ENCODE measurements at places on chromosomes 11 and 22. TPM values are rescaled to one million over a fixed set of nuclear protein-coding genes. Genes with fewer than 3 reads are reported as not detected.

- H3K36me3 ChIP-seq: no peaks in the 10 kb centered on the region
- H3K27ac ChIP-seq: no peak overlapping the region
- H3K27me3 ChIP-seq: peaks cover 26% of the 10 kb centered on the region
- DNase-seq: no peak
- H3K4me3 ChIP-seq: no peak overlapping the region
- H3K4me1 ChIP-seq: no peaks in the 10 kb centered on the region
These were observed 19.8 kb upstream of the FJX1 start for GRCh38 chr11:35598254-35599125.

DNA sequence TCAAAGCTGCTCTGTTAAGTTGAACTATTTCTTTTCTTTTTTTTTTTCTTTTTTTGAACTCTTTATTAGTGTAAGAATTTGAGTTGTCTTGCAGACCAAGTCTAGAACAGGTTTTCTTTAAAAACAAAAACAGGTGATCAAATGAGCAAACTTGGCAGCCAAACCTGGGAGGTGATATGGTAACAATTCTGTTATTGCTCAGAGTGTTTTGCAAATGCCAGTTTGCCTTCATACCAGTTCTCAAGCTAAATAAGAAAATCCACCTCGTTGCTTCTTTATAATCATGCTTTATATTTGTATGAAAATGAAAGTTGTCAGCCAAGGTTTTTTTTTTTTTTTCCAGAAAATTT lies 76.9 kb downstream of the DEPDC5 start:
- peaks cover 20% of the 10 kb centered on the region for H3K4me1 ChIP-seq
- no peak for DNase-seq
- H3K4me3 ChIP-seq: no peak overlapping the region
- H3K27me3 ChIP-seq: no peaks in the 10 kb centered on the region

- H3K4me3 ChIP-seq: no peak overlapping the region
- no peak for DNase-seq
- peaks cover 2% of the 10 kb centered on the region for H3K27me3 ChIP-seq
- H3K27ac ChIP-seq: no peak overlapping the region
These were observed 71.5 kb downstream of the FBLN1 start for GRCh38 chr22:45574069-45574703.

DNA sequence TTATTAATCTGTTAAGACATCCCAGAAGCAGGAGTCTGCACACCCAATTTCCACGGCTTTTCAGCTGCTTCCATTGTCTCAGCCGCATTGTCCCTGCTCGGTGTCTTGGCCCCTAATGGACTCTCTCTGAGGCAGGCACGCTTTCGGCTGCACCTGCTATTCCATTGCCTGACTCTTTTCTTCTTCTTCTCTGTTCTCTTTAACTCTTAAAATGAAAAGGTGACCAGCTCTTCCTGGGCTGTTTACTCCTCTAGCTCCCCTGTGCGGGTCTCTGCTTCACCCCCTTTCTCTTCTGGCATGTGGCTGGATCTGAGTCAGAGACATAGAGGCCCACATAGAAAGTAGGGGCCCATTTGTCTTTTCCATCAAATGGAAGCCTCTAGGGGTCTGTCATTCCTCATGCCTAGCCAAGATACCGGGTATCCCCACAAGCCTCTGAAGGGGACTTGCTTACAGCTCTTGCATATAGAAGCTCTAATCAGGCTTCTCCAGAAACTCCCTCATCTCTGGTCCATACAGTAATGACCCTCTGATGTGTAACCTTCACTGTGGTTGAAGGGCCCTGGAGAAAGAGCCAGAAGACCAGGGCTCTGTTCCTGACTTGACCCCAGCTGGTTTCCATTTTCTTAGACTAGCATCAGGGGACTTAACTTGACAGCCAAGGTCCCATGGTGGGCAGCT lies 243.9 kb downstream of the ST3GAL4 start:
- no peak overlapping the region for H3K4me3 ChIP-seq
- no peak overlapping the region for H3K27ac ChIP-seq
- H3K27me3 ChIP-seq: peaks cover 11% of the 10 kb centered on the region
- H3K4me1 ChIP-seq: no peaks in the 10 kb centered on the region
- DNase-seq: no peak

DNA sequence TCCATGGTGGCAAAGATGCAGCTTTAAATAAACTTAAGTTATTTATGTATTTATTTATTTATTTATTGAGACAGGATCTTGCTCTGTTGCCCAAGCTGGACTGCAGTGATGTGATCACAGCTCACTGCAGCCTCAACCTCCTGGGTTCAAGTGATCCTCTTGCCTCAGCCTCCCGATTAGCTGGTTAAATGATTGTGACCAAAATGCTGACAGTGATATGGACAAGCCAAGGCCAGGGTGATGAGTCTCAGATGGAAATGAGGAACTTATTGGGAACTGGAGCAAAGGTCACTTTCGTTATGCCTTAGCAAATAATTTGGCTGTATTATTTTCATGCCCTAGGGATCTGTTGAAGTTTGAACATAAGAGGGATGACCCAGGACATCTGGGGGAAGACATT lies 9.3 kb upstream of the LRP5 start:
- no peak overlapping the region for H3K27ac ChIP-seq
- no peak for DNase-seq

GRCh38 chr11:76257074-76257719 lies 50.9 kb upstream of the WNT11 start:
- H3K4me1 ChIP-seq: no peaks in the 10 kb centered on the region
- no peaks in the 10 kb centered on the region for H3K36me3 ChIP-seq
- peaks cover 8% of the 10 kb centered on the region for H3K27me3 ChIP-seq
- DNase-seq: no peak
- no peak overlapping the region for H3K4me3 ChIP-seq
- no peak overlapping the region for H3K27ac ChIP-seq

Gene CEP126
- 0.55 TPM for total RNA-seq

Gene ABCC8
- total RNA-seq: not detected

All from activated CD4-positive, alpha-beta T cell treated with anti-CD3 and anti-CD28 coated beads, Interleukin-2, amount 10 ng/mL, durations not matched to agents 7 days and 5 days (primary cell).